ENCODE measurements at places on chromosomes 13 and 19.

- no peak for DNase-seq
These were observed 16.2 kb downstream of the UNC13A start for GRCh38 chr19:17671906-17672305.

DNA sequence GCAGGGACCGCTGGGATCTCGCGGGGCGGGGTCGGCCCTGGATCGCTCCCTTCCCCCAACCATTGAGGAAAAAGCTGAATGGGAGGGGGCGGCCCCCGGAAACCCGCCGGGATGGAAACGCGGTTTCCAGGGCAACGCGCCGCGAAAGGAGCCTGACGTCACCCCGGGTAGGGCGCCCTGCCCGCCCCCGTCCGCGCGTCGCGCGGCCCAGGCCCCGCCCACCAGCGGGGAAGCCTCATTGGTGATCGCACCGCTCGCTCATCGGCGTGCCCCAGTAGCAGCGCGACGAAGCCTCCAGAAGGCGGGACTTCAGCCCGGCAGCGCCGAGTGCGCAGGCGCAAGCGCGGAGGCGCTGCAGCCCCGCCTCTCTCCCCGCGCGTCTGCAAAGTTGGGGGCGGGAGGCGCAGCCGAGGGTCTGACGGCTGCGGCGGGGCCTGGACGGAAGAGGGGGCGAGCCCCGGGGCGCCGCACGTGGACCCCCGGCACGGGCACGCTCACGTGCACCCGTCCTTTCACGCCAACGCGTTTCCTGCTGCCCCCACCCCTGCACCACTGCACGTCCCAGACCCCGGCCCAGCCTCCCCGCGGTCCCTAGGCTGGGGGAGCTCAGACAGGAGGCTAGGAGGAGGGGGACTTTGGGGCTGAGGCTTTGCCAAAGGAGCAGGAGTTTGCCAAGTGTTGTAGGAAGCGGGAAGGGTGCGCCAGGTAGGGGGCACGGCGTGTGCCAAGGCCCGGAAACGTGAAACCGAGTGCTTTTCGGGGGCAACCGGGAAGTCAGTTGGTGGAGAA lies 8.2 kb upstream of the CIRBP start:
- peak; percentile 91 for DNase-seq

GRCh38 chr19:8131517-8131916 lies 17.9 kb downstream of the FBN3 start:
- no peak for DNase-seq

DNA sequence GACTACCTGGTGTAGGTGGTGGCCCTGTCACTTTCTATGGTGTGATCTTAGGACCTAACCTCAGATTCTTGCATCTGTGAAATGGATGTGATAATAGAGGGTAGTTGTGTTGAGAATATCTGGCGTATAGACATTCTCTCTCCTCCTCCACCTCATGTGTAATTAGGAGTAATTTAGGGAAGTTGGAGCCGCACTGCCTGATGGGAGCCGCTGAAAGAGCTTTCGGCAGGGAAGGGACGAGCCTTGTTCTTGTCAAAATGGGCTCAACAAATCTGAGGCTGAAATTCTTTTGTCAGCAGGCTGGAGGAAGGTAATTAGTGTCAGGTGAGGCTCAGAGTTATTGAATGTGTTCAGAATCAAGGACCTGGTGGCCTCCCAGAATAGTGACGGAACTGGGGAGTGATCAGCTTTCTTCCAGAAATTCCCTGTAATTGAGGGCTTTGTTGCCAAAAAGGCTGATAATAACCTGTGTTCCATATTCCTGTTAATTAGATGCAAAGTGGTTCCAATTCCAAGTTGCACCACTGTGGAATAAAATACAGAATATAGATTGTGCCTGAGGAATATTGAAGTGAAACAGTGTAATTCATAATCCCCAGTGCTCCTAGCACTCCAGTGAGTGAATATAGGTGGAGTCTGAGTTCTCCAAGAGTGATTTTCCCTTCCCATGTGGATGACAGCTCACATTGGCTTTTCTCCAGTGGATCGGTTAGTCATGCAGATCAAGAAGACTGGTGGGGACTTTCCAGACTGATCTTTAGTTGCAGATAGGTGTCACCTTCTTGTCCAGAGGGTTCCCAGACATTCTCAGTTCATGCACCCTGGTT lies 47.5 kb downstream of the SPATA13 start:
- no peak for DNase-seq

Measured in stimulated activated CD4-positive, alpha-beta T cell treated with anti-CD3 and anti-CD28 coated beads, TNF-alpha, amount 100 ng/mL, for 4 hours (primary cell).